HS-27A (cell line): ENCODE measurements at places on chromosomes 6 and 20.

DNA sequence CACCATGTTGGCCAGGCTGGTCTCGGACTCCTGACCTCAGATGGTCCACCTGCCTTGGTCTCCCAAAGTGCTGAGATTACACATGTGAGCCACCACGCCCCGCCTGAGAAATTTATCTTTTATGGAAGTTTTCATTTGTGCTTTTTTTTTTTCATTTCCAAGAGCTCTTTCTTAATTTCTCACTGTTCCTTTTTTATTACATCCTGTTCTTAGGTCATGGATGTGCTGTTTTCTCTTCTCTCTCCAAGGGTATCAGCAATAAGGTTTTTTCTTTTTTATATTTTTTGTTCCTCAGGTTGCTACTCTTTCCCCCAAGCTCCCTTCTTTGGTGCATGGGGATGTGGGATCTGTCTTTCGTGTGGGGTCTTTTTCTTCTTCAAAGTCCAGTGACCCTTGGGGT is 21.2 kb upstream of the LSM14B start:
- no peak for DNase-seq

DNA sequence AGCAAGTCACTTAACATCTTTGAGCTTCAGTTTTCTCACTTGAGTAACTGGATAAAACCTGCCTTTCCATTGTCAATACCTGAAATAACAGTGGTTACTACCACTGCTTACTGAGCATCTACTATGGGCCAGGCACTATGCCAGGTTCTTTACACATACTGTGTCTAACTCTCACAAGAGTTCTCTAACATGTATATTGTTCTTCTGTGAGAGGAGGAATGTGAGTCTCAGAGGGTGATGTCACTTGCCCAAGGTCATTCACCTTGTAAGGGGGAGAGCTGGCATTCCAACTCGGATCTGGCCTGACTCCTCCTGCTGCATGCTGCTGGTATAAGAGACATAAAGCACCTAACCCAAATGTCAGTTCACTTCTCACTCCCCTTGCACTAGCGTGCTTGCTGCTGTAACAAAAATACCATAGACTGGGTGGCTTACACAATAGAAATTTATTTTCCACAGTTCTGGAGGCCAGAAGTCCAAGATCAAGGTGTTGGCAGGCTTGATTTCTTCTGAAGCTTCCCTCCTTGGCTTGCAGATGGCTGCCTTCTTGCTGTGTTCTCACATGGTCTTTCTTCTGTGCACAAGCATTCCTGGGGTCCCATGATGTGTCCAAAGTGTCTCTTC is 21.9 kb upstream of the SGK2 start:
- DNase-seq, result no peak

- DNase-seq, result peak; percentile 17
These were observed 113.1 kb downstream of the C6orf58 start for GRCh38 chr6:127690092-127690491.

DNA sequence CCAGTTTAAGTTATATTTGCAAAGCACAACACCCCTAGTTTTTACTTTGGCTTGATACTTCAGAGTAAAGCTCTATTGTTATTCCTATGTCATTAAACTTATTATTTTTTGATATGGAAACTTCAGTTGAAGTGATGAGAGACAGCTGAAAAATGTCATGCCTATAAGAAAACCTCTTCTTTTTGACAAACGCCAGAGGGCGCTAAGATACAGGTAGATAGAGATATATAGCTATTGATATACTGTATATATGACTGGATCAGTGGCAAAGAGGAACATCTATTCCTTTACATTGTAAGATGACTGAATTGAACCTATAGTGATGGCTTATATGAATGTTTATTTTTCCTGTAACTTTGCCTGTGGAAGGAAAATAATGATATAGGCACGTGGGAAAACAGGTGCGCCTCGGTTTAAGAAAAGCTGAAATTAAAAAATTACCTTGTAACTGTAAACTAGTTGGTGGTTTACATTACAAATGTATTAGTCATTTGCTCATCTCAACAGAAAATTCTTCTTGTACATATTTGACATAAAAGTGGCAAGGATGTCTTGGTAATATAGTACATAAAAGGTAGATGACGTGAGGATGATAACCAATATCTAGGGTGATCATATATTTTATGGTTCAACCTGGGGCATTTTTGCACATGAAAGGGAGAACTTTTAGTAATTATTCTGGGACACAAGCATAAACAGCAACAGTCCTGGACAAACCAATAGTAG is 74.1 kb downstream of the LAMA4 start:
- DNase-seq, result peak; percentile 76

DNA sequence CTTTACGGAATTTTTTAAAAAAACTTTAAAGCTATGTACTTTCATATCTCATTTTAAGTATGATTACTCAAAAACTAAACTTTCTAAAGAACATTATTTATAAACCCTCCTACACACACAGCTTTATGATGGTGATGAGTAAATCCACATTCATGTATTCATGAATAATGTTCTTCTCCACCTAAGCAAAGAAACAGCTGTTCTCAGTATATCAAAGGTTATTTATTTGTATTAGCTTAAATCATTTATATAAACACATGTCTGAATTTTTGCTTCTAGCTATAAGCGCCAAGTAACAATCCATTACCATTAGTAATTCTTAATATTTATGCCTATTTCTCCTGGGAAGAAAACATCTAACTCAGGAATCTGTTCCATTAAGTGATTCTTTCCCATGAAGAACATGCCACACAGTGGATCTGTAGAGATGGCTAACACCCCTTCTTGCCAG is 63.3 kb downstream of the SMLR1 start:
- DNase-seq, result no peak

- DNase-seq, result no peak
These were observed 7.9 kb downstream of the PTK6 start for GRCh38 chr20:63529180-63529860.

DNA sequence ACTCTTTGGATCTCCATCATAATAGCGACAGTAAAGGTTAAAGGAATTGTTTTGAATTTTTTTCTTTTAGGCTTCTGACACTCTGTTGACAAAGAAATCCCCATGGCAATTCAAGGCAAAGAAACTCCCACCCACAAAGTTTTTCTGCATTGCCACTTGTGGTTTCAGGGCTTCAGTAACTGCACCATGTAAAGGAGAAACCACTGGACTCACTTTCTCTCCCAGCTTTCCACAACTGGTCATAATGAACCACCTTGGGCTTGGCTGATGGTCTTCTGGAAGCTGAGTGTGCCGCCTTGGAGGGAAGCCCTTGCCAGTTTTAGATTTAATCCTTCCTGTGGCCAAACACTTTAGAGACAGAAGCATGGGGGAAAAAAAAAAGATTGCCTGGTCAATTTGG is 163.1 kb downstream of the ISM1 start:
- no peak for DNase-seq

- no peak for DNase-seq
These were observed 20.9 kb upstream of the MAP1LC3A start for GRCh38 chr20:34537651-34538050.

DNA sequence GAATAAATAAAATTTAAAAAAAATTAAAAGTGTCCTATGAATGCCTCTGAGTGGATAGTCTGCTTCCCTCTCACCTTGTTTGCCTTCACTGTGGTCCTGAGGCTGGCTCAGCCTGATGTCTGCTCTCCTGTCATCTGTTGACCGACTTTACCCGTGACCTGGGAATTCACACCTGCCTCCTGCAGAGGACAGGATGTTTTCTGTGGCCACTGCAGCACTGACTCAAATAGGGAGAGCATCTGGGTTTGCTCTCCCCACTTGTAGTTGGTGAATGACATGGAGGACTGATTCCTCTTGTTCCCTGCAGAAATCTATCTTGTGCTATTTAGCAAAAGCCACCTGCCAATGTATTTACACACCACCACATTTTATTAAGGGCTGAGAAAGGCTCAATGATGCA is 52.4 kb upstream of the ERVFRD-1 start:
- DNase-seq, result no peak

GRCh38 chr6:24848461-24848860 is 49.7 kb upstream of the ARMH2 start:
- DNase-seq, result no peak

GRCh38 chr6:128078276-128078675 is 177.4 kb upstream of the THEMIS start:
- DNase-seq, result no peak

DNA sequence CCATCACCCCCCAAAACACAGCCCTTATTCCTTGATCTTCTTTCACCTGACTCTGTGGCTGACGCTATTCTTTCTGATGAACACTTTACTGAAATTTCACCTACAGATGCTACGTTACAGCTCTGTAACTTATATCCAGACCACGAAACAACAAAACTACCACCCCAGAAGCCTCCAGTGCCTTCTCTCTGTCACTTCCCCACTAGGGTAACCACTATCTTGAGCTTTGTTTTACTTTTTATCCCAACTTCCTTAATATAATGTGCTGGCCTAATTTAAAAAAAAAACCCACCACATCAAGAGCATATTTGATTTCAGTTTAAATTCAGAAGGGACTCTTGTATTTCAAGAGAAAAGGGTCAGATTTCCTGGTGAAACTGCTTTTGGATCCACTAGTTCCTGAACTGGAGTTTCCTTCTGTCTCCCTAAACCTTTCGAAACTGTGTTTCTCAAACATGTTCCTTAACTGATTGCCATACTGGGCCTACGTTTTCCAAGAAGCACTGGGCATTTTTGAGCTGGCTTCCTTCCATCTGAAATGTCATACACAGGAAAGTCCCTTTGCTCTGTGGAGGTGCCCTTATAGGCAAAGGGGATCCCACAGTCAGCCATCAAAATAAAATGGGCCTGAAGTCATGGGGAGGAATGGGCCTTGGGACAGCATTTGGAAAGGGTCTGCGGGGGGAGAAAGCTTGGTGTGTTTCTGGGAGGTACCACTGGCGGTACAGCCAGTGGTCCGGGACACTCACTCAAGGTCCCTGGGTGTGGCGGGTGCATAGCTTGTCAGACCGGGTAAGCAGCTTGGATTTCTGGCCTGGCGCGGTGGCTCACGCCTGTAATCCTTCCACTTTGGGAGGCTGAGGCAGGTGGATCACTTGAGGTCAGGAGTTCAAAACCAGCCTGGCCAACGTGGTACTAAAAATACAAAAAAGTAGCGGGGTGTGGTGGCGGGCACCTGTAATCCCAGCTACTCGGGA is 25.8 kb upstream of the RTF2 start:
- DNase-seq, result no peak

- DNase-seq, result no peak
These were observed 91.0 kb upstream of the SNX9 start for GRCh38 chr6:157732007-157732406.

- no peak for DNase-seq
These were observed 84.2 kb downstream of the CEBPB start for GRCh38 chr20:50274570-50275430.

DNA sequence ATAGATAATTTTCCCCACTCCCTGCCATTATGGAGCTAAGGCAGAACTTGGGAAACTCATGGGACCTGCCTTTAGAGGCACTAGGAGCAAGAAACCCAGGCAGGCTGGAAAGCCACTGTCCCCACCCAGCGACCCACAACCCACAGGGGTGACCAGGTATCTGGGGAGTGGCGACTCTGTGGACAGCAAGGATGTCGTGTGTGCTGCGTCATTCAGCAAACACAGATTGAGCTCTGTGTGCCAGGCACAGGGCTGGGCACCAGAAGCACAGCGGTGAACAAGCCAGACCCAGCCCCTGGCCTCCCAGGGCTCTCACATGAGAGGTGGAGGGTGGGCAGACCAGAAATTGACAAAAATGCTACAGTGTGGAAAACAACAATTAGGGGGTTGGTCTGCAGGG is 27.7 kb downstream of the DLGAP4 start:
- no peak for DNase-seq
